ENCODE measurements at places on chromosomes 2 and 18. TPM values are rescaled to one million over a fixed set of nuclear protein-coding genes. Genes with fewer than 3 reads are reported as not detected.

Gene GRHL1
- total RNA-seq, result 1.5 TPM

Gene KIF5C
- 0.33 TPM for total RNA-seq

Gene SERPINB2
- total RNA-seq, result 0.11 TPM

Gene MOCOS
- 2.7 TPM for total RNA-seq

Gene FOXD4L1
- 0.09 TPM for total RNA-seq

Gene PPIG
- 43.8 TPM for total RNA-seq

Gene CASP10
- 2.1 TPM for total RNA-seq

Gene DNAJC5G
- total RNA-seq, result not detected

Gene CCDC68
- total RNA-seq, result 5.8 TPM

Gene LIMS3
- not detected for total RNA-seq

Gene CTDSP1
- 79.0 TPM for total RNA-seq

Gene CELF4
- not detected for total RNA-seq

Gene OR6B2
- not detected for total RNA-seq

Gene CD8A
- 0.51 TPM for total RNA-seq

Gene RNF149
- 33.0 TPM for total RNA-seq

Gene RASGRP3
- 0.81 TPM for total RNA-seq

Gene MOGAT1
- total RNA-seq, result not detected

Gene RUFY4
- not detected for total RNA-seq

Gene SLC38A11
- not detected for total RNA-seq

Gene ACVR1
- 21.0 TPM for total RNA-seq

Gene AGXT
- total RNA-seq, result not detected

Gene CCDC138
- total RNA-seq, result 8.4 TPM

Gene TRIM43
- 0.07 TPM for total RNA-seq

Gene MALL
- total RNA-seq, result 155 TPM

Gene LAMA3
- total RNA-seq, result 45.2 TPM

Gene CFAP210
- 0.77 TPM for total RNA-seq

All from A549 treated with dexamethasone at 1 μM for 4 hours (cell line).